Hypothalamus (tissue), 51 donors: ENCODE measurements at places on chromosomes 2 and 18.
A peak's percentile ranks its signal among the peaks of the same experiment; 100 is the strongest.

- no peak for DNase-seq
Measured at GRCh38 chr18:2811416-2811815, 35.4 kb upstream of the EMILIN2 start.

DNA sequence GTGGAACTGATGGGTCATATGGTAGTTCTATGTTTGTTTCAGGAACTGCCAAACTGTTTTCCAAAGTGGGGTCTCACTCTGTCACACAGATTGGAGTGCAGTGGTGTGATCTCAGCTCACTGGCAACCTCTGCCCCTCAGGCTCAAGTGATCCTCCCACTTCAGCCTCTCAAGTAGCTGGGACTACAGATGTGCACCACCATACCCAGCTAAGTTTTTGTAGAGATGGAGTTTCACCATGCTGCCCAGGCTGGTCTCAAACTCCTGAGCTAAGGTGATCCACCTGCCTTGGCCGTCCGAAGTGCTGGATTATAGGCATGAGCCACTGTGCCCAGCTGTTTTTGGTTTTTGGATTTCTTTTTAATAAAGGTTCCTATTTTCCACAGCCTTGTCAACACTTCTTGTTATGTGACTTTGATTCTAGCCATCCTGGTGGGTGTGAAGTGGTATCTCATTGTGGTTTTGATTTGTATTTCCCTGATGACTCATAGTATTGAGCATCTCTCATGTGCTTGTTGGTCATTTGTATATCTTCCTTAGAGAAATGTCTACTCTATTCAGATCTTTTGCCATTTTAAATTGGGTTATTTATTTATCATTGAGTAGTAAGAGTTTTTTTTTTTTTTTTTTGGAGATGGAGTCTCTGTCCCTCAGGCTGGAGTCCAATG lies 22.8 kb downstream of the NPC1 start:
- no peak for DNase-seq

GRCh38 chr2:23510471-23510870 lies 125.5 kb downstream of the KLHL29 start:
- no peak for DNase-seq

GRCh38 chr2:112701052-112701451 lies 19.8 kb upstream of the NT5DC4 start:
- no peak for DNase-seq

DNA sequence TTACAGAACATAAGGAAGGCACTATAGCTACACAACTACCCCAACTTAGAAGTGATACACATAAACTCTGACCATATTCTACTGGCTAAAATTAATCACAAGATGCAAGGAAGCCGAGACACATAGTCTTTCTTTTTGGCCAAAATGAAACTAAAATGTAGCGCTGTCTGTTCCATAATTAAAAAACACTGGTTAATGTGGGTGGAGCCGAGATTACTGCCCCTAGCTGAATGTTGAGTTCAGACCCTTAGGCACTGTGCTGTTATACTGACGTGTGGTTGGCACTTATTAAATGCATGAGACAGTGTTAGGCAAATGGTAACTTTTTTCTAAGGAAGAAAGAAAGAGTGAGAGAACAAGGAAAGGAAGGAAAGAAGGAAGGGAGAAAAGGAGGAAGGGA lies 254.6 kb upstream of the RND3 start:
- no peak for DNase-seq

DNA sequence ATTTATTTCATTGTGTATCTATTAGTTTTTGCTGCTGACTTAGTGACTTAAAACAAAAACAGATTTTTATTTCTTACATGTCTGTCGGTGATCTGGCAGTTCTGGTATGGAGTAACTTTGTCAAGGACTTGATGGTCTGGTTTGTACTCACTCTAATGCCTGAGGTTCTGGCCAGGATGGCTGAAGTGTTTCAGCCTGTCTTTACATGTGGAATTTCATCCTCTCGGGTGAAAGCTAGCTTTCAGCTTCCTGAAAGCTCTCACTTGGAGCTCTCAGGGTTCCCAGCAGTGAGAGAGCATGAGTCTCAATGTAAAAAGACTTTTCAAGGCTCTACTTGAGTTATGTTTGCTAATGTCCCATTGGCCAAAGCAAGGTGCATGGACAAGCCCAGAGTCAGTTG lies 216.4 kb downstream of the NR4A2 start:
- no peak for DNase-seq

- no peak for DNase-seq
Measured at GRCh38 chr18:59705145-59705544, 7.9 kb upstream of the CCBE1 start.

DNA sequence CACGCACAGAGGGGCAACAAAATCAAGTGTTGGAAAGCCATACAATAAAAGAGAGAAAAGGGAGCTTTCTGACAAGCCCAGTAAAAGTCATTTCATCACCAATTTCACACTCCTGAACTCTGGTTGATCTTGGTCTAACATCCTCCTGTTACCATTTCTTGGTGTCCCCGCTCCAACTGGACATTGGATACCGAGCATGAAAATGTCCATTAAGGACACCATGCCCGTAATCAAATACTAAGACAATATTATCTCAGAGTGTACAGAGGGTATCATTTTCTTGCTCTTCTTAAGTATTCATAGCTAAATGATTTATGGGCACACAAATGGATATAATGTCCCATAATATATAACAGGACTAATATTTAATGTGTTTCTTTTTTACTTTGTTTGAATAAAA lies 218.9 kb downstream of the EPHA4 start:
- no peak for DNase-seq

GRCh38 chr2:238331916-238332315 lies 11.6 kb downstream of the TRAF3IP1 start:
- no peak for DNase-seq

DNA sequence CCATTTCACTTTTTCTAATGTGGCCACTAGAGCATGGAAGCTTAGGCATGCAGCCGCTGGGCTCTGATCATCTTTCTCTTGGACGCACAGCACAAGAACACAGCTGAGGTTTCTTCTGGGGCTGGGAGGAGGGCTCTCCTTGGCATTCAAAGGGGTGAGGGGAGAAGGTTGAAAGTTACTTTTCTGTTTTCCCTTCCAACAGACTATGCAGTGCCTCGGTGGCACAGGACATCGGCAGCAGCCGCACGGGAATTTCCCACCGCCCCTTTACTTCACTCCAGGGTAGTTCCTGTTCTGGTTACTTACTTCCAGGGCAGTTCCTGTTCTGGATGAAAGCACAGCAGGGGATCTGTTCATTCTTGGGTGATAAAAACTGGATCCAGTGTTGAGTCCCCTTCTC lies 18.9 kb upstream of the MAL start:
- no peak for DNase-seq

DNA sequence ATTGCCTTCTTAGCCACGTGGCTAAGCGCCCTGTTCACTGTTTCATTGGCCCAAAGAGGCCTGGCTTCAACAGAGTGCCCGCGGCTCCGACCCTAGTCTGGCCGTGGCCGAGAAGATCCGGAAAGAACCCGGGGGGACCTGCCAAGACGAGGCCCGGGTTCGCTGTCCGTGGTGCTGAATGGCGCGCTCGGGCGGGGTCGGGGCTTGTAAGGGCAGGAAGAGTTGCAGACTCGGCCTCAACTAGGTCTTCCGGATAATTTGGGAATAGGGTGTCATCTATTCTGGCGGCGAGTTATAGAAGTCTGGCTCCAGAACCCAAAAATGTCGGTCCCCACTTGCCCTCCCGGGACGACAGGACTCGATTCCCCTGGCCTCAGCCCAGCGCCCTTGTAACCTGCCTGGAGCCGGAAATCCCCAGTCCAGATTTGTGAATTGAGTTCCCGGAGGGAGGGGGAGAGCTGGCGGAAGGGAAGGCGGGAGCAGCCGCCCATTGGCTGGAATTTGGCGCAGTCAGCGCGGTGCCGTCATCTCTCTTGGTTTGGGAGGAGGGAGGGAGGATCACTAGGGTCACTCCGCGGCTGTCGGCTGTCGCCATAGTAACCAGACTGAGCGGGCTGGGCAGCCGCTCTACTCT lies 3.5 kb downstream of the CDK5R2 start:
- peak; percentile 35 for DNase-seq

DNA sequence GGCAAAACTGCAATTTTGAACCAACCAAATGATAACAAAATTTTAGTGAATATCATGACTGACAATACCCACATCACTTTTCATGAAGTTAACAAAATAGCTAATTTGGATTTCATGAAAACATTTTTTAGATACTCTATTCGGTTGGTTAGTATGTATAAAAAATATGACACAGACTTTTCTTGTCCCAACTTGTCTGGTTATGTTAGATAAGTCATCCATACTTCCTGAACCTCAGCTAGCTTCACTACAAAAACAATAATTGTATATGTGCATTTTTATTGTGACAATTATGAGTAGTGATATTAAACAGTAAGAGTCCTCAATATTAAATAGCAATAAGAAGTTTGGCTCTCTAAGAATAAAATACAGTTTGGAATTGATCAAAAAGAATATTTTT lies 408.1 kb upstream of the DSEL start:
- DNase-seq = no peak

DNA sequence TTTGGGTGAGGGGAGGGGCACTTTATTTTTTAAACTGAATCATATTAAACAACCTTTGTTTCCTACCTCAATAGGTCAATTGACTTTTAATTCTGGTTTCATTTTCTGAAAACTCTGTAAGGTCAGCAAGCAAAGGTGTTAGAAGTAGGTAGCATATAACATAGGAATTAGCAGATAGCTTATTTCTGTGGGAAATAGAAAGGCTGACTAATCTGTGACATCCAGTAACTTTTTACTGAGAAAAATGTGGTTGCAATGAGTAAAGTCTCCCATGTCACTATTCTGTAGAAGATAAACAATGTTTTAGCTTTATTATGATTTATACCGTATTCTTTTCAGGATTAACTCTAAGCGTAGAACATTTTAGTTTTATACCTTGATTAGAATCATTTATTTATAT lies 240.4 kb downstream of the PLCL1 start:
- DNase-seq = no peak

DNA sequence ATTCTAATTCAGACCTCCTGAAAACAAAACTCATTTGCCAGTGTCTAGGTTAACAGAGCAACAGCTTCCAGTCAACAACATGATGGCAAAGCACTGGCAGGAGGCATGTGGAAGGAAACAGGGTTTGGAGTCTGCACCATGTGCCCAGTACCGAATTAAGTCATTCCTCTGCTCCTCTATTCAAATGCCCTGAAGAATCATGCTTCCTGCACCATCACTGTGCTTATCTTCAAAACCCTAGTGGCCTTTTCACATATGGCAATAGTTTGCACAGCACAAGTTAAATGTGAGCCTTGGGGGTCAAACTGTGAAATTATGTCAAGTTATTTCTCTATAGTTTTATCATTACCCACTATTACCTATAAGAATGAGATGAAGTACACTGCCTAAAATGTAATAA lies 75.4 kb upstream of the GRB14 start:
- DNase-seq = no peak

DNA sequence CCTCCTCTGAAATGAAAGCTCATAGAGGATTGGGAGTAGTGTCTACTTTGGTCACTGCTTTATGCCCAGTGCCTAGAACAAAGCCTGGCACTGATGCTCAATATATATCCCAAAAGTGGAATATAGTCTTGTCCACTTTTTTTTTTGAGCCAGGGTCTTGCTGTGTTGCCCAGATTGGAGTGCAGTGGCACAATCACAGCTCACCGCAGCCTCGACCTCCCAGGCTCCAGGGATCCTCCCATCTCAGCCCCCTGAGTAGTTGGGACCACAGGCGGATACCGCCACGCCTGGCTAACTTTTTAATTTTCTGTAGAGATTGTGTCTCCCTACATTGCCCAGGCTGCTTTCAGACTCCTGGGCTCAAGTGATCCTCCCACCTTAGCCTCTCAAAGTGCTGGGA lies 3.8 kb downstream of the FKBP7 start:
- no peak for DNase-seq

DNA sequence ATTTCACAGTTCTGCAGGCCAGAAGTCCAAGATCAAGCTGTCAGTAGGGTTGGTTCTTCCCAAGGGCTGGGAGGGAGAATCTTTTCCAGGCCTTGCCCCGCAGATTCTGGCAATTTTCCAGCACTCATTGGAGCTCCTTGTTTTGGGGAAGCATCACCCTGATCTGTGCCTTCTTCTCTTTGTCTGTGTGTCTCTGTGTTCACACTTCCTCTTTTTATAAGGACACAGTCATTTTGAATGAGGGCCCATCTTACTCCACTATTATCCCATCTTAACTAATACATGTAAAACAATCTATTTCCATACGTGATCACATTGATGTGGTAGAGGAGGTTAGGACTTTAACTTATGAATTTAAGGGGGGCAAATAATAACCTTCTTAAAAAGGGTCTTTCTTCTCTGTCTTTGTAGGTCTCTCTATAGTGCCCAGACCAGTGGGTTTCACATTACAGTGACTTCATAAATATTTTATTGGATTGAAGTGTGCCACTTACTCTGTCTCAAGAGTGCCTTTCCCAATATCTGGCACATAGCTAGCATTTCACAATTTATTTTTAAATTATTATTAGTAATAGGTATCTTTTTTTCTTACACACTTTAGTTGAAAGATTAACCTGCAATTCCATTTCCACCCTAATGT lies 68.9 kb upstream of the CBLN2 start:
- no peak for DNase-seq

GRCh38 chr18:76260941-76261472 lies 234.0 kb downstream of the ZNF516 start:
- peak; percentile 17 for DNase-seq

DNA sequence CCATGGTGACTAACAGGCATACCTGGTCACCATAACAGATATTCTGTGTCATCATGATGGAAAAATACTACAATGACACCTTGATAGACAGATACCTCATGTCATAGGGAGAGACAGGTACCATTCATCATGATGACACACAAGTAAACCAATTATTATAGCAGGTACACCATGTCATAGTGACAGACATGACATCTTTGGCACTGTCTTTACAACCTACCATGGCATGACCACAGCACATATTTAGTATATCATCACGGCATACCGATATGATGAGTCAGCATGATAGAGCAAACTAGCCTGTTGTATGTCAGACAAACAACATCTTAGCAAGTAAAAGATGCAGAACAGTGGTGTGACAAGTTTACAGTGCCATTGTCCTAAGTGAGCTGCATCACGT lies 101.3 kb upstream of the KLHL29 start:
- no peak for DNase-seq

DNA sequence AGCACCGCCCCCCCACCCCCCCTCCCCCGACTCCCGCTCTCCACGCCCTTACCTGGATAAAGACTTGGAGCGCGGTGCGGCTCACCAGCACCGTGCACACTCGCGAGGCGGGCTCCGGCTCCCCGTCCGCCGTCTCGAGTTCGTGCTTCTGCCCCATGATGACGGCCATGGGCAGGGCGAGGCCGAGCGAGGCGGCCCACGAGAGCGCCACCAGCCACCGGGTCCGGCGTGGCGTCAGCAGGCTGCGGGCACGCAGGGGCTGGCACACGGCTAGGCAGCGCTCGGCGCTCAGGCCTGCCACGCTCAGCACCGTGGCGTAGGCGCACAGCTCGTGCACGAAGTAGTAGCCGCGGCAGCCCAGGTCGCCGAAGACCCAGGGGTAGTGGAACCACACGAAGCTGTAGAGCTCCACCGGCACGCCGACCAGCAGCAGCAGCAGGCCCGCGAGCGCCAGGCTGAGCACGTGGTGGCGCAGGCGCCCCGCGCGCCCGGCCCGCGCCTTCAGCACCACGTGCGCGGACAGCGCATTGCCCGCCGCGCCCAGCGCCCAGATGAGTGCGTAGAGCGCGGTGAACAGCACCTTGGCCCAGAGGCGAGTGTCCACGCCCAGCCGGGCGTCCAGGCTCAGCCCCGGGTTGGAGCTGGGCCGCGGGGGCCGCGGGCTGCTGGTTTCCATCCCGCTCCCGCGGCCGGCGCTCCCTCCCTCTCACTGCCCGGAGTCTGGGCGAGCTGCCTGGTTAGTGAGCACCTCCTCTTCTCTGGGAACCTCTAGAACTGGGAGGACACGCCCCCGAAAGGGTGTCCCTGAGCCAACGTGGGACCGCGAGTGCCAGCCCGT lies at the start of gene NTSR2:
Gene NTSR2, minus strand, starts transcription at position 742 of the 838 bp plus-strand sequence. Its CDS starts 66 bp downstream, at position 676.
- peak; percentile 81 for DNase-seq
